ENCODE measurements at places on chromosomes 13 and 19. TPM values are rescaled to one million over a fixed set of nuclear protein-coding genes. Genes with fewer than 3 reads are reported as not detected.
A peak's percentile ranks its signal among the peaks of the same experiment; 100 is the strongest.

- H3K27me3 ChIP-seq: no peaks in the 10 kb centered on the region
- H3K4me1 ChIP-seq: peaks cover 15% of the 10 kb centered on the region
- H3K27ac ChIP-seq: no peak overlapping the region
- H3K36me3 ChIP-seq: no peaks in the 10 kb centered on the region
- H3K4me3 ChIP-seq: no peak overlapping the region
These were observed 9.1 kb upstream of the BCAM start for GRCh38 chr19:44799627-44800346.

DNA sequence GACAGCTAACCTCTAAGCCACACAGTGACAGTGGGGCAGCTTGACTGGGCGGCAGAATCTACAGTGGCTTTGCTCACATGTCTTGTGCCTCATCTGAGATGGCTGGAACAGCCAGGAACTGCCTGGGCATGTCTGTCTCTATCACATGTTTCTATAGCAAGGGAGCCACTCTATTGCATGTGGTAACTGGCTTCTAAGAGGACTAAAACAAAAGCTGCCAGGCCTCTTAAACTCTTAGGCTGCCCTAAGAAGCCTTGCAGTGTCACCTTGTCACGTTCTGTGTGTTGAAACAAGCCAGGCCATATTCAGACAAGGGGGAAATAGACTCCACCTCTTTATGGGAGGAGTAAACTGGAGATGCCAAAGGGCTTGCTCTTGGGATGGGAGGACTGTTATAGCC is 122.9 kb upstream of the MAB21L1 start:
- DNase-seq: no peak
- H3K4me1 ChIP-seq: no peaks in the 10 kb centered on the region
- no peak overlapping the region for H3K4me3 ChIP-seq
- H3K36me3 ChIP-seq: no peaks in the 10 kb centered on the region
- H3K27ac ChIP-seq: no peak overlapping the region

DNA sequence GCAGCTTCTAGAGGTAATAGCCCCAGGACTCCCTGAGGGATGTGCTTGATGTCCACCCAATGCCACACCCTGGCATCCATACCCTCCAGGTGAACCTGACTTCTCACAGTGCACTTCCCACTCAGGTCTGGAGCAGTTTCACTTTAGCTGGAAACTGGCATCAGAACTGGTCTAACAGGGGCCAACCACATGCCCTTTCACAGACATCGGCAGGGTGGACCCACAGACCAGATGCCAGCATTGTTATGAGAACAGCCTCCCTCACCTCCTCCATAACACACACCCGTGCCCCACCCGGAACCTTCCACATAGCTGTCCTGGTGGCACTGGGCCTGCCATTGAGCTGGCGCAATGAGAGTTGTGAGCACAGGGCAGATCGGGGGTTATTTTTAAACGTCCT is 77.4 kb upstream of the GPR12 start:
- no peak overlapping the region for H3K27ac ChIP-seq
- no peak overlapping the region for H3K4me3 ChIP-seq
- H3K27me3 ChIP-seq: no peaks in the 10 kb centered on the region

The PABPC3 gene
- total RNA-seq: 1.3 TPM

DNA sequence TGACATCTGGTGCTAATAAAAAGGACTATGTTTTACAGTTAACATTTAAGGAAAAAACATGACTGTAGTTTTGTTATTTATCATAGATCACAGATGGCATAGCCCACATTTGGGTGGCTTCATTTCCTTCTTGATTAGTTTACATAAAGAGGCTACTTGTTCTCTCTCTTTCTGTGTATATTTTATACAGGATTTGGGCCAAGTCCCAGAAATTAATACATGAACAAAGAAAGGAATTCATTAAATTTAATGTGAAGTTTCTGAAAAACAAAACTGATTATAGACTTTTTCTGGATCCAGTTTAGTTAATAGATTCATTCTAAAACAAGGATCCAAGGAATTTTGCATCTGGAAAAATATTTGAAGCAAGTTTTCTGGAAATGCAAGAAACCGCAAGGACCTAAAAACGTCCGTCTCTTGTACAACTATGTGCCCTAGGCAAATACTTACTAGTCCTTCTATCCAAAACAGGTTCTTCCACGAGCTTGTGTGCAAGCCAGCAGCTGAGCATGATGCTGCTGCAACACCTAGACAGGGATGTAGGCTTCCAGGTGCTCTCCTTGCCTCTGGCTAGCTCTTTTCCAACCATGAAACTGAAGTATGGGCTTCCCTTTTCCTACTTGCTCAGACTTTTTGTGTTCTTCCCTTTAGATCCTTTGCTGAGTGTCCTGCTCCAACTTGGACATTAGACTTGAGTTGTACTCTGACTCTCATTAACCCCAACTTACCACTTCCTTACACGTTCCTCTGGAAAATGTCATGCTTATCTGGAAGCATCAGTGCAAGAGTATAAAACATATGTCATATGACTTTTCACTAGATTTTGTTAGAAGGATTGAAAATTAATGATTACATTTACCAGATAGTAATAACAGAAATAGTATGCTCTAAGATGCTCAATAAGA is 161.5 kb upstream of the STARD13 start:
- H3K4me3 ChIP-seq: no peak overlapping the region
- H3K36me3 ChIP-seq: no peaks in the 10 kb centered on the region
- H3K27ac ChIP-seq: no peak overlapping the region
- H3K27me3 ChIP-seq: no peaks in the 10 kb centered on the region

GRCh38 chr19:44643605-44644401 is at the start of gene PVR:
PVR (plus strand) TSS chr19:44643910; CDS start chr19:44644097, 187 bp downstream.
- H3K27me3 ChIP-seq: no peaks in the 10 kb centered on the region
- H3K36me3 ChIP-seq: no peaks in the 10 kb centered on the region
- H3K27ac ChIP-seq: no peak within 1 kb of the TSS
- H3K4me1 ChIP-seq: peaks cover 6% of the 10 kb centered on the region
- H3K4me3 ChIP-seq: no peak within 1 kb of the TSS
- no peak for DNase-seq

The ZNF667 gene
- total RNA-seq: 0.15 TPM

DNA sequence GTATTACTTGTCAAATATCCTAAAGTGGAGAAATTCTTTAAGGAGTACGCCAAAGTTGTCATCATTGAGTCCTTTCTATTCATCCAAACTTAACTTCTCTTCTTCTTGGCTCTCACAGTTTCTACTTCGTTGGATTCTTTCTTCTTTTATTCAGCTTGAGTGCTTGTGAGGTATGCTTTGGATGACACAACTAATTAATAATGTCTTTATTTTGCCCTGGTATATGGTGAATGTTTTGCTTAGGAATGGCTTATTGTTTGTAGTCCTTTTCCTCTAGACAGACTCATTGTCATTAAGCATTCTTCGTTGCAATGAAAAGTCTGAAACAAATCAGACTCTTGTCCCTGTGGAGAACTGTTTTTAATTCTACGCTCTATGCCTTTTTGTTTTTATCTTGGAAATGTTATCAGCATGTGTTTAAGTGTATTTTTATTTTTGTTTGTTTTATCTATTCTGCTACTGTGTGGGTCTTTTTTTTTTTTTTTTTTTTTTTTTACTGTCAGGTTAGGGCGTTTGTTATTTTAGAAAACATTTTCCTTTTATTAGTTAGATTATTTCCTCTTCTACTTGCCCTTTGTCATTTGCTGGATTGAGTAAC is 471.5 kb downstream of the GPC6 start:
- no peak for DNase-seq
- no peaks in the 10 kb centered on the region for H3K4me1 ChIP-seq
- H3K27ac ChIP-seq: no peak overlapping the region
- H3K27me3 ChIP-seq: no peaks in the 10 kb centered on the region
- no peaks in the 10 kb centered on the region for H3K36me3 ChIP-seq

DNA sequence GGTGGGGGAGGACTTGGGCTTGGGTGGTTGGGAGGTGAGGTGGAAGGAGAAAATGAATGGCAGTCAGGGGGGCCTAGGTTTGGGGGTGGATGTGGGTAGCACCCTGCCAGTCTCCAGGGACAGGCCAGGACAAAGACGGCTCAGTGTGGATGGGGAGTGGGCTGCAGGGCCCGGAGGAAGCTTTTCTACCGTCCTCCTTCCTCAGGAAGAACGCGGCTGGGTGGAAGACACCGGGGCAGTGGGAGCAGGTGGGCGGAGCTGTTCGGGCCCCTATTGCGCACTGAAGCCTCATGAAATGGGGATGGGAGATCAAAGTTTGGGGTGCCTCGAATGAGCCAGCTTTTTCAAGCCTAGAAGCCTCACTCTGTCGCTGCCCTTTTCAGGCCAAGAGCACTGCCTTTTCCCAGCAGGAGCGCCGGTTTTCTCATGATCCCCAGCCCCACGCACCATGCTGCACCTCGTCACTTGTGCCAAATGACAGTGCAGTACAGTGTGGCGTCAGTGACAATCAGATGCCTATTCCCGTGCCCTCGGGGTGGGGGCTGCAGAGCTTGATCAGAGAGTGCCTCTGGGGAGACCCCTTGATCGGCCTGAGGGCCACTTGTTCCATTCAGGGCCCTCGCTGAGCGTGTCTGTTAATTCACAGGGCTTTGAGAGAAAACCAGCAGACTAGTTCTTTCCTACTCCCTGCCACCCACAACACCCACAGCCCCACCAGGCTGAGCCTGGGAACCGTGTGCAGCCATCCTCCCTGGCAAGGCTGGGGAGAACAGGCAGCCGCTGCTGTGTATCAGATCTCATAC is 1.5 kb downstream of the CALM3 start:
- H3K27me3 ChIP-seq: no peaks in the 10 kb centered on the region
- DNase-seq: no peak
- H3K4me3 ChIP-seq: peak overlapping the region; percentile 95
- peak overlapping the region; percentile 97 for H3K27ac ChIP-seq
